ENCODE measurements at places on chromosomes 16 and 17.

GRCh38 chr17:51533219-51533618 is 272.9 kb downstream of the UTP18 start:
- DNase-seq: no peak

GRCh38 chr16:21277927-21278706 is at the start of gene CRYM:
TSS of gene CRYM (minus strand) at chr16:21278290. CDS start at chr16:21278251, 39 bp downstream.
- peak; percentile 50 for DNase-seq

- DNase-seq: peak; percentile 33
Observed at GRCh38 chr17:2068519-2069051, 13.7 kb downstream of the HIC1 start.

DNA sequence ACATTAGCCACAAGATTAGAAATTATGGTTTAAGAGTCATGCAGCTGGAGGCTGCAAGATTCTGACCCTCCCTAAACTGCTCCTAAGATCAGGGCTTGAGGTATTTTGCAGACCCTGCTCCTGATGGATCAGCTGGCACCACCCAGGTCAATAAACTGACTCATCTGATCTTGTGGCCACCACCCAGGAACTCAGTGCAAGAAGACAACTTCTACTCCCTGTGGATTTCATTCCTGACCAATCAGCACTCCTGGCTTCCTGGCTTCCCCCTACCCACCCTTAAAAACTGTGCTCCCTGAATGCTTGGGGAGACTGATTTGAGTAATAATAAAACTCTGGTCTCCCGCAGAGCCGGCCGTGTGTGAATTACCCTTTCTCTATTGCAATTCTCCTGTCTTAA is 25.0 kb upstream of the MILR1 start:
- no peak for DNase-seq

DNA sequence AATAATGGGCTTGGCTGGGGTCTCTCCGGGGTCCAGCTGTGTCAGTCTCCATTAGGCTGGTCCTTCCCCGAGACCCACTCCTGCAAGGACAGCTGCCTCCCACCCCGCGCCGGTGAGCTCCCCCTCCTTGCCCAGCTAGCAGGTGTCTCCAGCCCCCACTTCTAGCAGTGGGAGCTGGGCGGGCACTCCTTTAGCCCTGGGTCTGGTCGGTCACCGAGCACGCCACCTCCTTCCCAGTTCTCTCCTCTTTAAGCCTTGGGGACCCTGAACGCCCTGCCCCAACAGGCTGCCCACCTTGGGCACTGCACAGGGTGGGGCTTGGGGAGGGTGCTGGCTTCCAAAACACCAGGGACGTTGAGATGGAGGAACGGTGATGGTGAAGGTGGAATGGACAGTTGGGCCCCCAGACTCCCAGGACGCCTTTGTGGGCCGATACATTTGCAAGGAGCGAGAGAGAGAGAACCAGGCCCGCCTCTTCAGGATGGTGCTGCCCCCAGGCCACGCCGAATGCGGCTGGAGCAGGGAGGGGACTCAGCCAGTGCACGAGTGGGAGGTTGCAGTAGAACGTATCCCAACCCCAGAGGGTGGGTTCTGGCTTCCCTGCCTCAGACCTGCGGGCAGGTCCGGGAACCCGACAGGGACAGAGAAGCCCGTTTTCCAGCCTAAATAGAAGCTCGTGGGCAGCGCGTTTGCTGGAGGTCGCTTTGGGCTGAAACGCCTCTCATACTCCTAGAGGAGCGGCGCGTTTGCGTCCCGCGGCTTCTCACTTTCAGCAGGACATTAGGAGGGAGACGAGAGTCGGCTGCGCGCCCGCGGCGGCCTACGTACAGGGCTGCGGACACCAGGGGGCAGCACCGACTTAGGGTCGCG is 10.7 kb downstream of the TBX2 start:
- DNase-seq: peak; percentile 82

- DNase-seq: no peak
Observed at GRCh38 chr16:29789775-29790182, 772 bp upstream of the KIF22 start.

GRCh38 chr17:2055292-2056205 is 646 bp downstream of the HIC1 start:
- DNase-seq: peak; percentile 39

DNA sequence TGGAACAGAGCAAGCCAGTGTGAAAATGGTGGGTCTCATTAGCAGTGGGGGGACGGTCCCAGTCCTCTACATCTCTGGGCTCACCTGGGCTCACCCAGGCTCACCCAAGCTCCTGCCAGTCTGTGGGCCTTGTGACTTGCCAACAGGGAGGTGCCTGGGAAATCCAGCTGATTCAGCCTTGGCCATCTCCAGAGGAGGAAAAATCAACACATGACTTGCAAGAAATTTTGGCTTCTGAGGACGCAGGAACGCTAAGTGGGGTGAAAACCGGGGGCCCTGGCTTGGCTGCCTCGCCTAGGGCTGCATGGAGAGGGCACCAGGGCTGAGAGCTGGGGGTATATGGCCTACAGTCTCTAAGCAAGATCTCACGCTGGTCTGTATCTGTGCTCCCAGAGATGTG is 47.7 kb downstream of the VAC14 start:
- no peak for DNase-seq

DNA sequence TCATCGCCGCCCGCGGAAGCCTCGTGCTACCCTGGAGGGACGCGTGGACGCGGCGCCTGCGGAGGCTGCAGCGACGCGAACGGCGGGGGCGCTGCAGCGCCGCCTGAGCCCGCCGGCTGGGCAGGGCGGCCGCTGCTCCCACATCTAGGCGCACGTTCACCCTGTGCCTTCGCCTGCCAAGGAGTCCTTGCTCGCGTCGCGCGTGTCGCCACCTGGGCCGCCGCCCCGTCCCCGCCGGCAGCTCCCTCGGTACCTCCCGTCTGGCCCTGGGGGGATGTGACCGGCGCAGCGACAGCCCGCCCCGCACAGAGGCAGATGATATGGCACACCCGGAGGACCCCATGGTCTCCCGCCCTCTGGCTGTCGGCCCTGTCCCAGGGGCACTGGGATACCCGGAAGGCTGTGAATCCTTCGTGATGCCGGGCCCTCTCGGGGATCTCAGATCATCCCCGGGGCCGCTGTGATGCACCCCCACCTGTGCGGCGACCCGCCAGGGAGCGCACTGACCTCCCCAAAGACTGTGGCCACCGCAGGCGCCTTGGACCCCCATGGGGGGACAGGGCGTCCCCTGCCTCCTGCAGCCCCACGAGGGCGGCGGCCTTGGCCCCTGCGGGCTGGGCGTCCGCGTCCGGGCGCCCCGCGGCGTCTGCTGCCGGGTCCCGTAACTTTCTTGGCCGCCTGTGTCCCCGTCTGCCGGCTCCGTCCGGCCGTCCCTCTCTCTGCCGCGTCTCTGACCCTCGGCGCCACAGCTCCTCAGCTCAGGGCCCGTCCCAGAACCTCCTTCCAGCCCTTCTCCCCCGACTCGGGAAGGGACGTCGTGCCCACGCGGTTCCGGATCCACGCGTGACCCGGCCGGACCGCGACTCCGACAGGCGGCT is 689 bp upstream of the TBC1D24 start:
- DNase-seq: peak; percentile 74

- DNase-seq: peak; percentile 24
Observed at GRCh38 chr17:44004077-44004760, at the start of gene NAGS. TSS of gene NAGS (plus strand) at chr17:44004622. CDS start at chr17:44004664, 42 bp downstream.

DNA sequence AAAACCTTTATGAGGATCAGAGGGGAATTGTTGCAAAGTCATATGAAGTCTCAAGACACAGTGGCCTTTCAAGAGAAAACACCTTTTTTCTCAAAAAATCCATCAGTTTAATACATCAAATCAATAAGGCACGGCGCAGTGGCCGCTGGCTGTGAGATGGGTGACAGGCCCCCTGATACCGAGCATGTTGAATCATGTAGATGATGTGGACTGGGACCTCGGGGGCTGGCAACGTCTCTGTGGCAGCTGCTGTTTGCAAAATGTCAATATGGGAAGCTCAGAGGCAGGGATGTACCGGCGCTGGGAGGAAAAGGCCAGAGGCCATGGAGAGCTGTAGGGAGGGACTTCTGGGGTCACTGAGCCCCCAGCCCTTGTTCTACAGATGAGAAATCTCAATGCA is 169.1 kb downstream of the GSG1L start:
- no peak for DNase-seq

All from psoas muscle (tissue), 8 donors.